Activated naive CD4-positive, alpha-beta T cell (primary cell): ENCODE measurements at places on chromosomes 3 and 15.
A peak's percentile ranks its signal among the peaks of the same experiment; 100 is the strongest.

DNA sequence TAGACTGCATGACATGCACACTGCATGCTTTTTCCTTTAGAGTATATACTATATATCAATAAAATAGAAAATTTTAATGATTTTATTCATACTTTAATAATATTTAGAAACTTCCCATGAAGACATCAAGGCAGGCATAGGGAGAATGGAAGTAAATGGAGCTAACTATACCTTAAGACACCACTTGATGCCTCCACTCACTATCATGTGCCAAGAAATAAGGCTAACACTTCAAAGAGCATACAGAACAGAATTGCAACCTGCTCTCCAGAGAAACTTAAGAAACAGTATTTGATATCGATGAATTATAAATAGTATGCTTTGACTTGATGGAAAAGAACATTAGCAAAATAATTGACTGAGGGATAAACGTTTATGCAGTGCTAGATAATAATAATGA, 192.6 kb upstream of the MBNL1 start:
- no peak for DNase-seq

DNA sequence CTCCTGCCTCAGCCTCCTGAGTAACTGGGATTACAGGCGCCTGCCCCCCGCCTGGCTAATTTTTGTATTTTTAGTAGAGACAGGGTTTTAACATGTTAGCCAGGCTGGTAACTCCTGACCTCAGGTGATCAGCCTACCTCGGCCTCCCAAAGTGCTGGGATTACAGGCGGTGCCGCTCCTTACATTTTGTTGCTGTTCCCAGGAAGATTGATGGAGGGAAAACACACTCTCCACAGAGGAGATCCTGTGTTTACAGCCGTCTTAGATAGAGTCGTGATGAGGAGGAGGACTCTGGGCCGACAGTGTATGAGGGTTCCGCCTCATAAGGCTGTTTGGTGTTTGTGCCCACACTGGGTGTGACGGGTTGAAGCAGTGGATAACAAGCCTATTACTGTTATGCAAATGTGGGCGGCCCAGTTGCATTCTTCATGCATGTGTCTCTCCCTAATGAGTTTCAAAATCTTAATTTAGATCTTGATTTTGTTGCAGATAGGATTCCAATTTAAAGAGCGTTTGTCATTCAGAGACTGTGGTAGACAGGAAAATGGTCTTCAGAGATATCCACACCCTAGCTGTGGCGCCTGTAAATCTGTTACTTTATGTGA, 60.0 kb downstream of the APBA2 start:
- no peak for DNase-seq

DNA sequence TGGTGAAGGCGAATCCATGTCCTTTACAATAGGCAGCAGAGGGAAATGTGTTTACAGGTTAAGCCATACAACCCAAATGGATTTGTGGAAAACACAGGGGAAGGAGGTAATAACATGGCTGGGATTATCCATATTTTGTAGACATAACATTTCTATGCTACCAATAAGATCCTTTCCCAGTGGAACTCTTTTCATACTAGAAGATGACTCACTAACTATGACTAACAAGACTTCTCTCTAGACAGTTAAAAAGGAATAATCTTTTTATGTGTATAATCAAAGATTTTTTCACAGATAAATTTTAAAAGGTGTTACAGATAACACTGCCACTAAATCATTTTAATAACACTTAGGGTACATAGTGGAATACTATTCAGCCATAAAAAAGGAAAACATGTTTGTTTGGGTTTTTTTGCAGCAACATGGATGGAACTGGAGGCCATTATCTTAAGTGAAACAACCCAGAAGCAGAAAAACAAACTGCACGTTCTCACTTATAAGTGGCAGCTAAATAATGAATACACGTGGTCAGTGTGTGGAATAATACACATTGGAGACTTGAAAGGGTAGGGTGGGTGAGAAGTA, 39.6 kb downstream of the VPS13C start:
- no peak for DNase-seq

DNA sequence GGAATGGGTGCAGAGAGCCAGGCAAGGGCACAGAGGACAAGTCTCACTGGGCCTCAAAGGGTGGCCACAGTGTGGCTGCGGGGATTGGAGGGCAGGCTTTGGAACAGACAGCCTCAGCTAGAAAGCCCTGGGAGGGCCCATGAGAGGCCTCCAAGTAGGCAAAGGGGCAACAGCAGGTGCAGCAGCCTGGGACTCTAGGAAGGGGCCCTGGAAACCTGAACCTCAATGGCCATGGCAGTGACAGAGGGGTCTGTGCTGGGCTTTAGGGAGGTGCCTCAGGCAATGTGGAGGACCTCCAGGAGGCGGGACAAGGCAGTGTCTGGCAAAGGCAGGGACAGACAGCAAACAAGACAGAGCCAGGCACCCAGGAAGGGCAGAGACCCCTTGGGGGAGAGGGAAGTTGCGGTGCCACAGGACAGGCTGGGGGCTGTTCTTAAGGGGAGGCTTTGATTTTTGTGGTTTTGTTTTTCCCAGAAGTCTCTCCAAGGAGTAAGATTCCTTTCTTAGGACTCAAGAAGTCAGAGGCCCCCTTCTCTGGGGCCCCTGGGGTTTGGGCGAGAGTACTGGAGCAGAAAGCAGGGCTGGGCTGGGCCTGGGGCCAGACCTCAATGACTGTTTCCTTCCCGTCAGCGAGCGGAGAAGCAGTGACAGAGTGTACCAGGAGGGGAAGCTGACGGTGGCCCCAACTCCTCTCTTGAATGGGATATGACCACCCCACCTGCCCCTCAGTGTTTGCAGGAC, 9.7 kb downstream of the STOML1 start:
- peak; percentile 17 for DNase-seq

GRCh38 chr3:188916934-188917401, 254.8 kb upstream of the TPRG1 start:
- no peak for DNase-seq
